ENCODE measurements at places on chromosomes 6 and 20.

DNA sequence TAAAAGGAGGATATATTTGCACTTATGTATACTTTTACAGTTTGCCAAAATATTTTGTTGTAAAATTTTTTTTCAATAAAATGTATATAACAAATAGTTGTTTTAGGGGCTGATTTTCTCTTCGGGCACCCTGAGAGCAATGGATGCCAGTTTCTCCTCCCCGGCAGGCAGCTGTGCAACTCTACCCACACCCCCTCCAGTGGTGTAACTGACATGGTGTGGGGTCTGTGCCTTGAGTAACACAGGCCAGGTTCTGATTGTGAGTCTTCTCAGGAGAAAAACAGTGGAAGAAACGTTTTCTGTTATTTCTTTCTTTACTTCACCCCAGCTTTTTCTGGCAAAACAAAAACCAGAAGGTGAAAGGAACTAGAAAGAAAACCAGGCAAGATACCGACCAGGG is 6.1 kb downstream of the FOXF2 start:
- no peak for DNase-seq

GRCh38 chr20:53050338-53050737 is 78.2 kb downstream of the TSHZ2 start:
- no peak for DNase-seq

DNA sequence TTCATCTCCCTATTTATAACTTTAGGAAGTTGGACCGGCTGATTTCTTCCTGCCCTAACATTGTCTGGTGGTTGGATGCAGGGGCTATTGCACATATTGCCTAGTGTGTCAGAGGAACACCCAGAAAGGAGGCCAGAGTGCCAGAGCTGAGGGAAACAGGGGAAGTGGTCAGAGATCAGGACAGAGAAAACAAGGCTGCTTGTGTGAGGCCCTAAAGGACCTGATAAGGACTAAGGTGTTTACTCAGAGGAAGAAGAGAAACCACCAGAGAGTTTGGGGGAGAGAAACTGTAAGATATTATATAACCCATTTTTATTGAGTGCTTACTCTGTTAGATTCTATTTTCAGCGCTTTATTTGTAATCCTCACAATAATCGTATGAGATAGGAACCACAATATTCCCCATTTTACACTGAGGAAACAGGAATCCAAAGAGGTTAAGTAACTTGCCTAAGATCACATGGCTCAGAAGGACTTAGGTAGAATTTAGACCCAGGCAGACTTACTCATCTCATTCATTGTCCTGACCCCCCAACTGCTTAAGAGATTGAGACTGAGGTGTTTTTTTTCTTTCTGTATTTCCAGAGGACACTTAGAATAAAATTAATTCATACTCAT is 54.0 kb upstream of the REV3L start:
- DNase-seq: no peak

DNA sequence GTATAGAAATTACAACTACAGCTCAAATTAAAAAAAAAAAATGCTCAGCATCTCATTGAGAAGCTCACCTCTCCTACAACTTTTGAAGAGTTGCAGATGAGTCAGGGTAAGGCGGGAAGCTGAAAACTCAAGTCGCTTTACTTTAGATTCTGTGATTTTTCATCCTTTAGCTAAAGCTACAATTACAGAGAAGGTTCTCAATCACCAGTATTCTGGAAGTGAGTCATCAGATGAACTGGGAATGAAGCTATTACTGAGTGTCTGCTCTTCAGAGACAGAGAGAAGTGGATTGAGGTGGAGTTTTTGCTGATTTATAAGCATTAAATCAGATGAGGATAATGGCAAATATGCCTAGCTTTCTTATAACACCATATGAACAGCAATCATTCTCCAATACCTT is 91.9 kb downstream of the TFAP2A start:
- no peak for DNase-seq

DNA sequence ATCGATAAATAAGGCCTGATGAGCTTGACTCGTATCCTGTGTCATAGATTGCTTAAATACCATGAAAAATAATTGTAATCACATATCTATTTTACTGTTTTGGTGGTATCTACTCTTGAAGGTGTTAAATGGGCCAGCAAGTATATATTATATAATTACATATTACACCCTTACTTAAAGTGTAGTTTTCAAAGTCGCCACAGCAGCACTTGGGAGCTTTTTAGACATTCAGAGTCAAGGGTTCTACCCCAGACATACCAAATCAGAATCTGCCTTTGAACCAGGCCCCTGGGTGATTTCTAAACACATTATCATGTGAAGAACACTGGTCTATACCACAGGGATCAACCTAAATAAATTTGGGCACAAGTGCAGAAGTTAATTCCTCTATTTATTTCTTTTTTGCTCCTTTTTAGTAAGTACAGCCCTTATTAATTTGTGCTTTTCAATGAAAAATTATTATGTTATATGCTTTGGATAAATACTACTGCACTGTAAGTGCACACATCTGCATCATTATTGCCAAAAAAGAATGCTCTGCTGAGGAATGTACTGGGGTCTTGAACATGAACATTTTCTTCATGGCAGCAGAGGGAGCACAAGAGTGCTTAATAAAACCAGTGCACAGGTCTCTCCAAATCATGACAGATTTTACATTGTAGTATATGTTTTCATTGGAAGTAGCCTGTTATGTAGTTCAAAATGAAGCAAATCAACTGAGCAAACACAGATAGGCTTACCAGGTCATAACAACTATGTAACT is 3.1 kb upstream of the ATXN1 start:
- no peak for DNase-seq

GRCh38 chr6:90197854-90198496 is 98.7 kb downstream of the BACH2 start:
- DNase-seq: peak; percentile 8

- DNase-seq: no peak
These were observed 80.3 kb upstream of the CNKSR3 start for GRCh38 chr6:154590756-154591155.

DNA sequence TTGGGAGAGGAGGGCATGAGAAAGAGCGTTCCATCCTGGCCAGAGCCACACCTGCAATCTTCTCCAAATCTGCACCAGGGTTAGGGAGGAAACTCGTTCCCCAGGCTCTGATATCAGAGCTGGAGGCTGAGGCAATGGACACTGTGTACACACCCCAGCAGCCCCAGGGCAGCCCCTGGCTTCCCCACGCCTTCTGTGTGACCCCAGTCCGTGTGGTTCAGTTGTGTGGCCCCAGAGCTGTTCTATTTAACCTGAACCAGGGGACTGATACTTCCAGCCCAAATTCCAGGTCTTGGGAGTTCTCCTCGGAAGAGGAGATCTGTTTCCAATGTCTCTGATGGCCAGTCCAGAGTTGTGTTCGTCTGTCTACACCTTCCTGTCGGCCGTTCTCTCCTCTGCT is 242.6 kb upstream of the EXOC2 start:
- no peak for DNase-seq

GRCh38 chr6:91691449-91691848 is 1104.6 kb upstream of the MAP3K7 start:
- no peak for DNase-seq

DNA sequence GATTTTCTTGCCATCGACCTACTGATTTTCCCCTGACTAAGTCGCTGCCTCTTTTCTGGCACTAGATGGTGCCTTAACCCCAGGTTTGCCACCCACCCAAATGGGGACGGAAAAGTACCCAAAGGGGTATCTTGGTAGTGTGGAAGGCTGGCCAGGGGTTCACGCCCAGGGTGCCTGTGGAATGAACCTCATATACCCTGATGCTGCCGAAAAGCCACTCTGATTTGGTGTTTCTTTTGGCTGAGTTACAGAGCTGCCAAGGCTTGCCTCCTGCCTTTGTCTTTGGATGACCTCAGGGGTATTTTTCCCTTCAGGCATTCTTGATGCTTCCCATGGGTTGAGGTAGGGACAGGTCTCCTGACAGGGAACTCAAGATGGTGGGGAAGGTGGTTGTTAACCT is 78.1 kb downstream of the MAP3K7 start:
- DNase-seq: no peak

- no peak for DNase-seq
These were observed 354.1 kb upstream of the CDH4 start for GRCh38 chr20:60897976-60898375.

DNA sequence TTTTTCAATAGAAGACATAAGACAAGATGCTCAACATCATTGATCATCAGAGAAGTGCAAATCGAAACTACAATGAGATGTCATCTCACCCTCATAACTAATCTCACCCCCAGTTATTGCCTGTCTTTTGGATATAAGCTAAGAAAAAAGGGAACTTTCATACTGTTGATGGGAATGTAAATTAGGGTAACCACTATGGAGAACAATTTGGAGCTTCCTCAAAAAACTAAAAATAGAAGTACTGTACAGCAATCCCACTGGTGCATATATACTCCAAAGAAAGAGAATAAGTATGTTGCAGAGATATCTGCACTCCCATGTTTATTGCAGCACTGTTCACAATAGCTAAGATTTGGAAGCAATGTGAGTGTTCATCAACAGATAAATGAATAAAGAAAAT is 26.4 kb upstream of the PHF3 start:
- DNase-seq: no peak

DNA sequence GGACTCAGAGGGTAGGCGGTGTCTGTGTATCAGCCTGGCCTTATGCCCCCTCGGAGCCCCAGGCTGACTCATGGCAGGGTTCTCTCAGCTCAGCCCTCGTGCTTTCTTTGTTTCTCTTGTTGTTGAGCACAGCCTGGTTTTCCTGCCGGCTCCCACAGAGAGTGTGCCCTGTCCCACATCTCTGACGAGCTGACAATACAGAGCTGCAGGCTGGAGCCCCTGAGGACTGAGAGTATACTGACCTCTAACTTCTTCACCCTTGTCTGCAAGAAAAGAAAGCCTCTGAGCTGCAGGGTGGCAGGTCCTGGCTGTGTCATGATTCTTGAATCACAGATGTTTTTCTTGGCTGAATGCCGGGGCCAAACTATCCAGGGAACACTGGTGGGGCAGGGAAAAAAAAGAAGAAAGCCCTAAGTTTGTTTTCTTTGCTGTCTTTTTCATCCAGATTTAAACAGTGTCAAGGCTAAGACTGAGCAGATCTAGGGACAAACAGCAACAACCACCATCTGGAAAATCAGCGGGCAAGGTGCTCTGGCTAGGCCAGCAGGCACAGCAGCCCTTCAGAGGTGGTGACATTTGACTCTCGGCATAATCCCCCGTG is 63.3 kb upstream of the ZNF133 start:
- DNase-seq: peak; percentile 21

- DNase-seq: no peak
These were observed 242.2 kb downstream of the HIVEP2 start for GRCh38 chr6:142702501-142703460.

DNA sequence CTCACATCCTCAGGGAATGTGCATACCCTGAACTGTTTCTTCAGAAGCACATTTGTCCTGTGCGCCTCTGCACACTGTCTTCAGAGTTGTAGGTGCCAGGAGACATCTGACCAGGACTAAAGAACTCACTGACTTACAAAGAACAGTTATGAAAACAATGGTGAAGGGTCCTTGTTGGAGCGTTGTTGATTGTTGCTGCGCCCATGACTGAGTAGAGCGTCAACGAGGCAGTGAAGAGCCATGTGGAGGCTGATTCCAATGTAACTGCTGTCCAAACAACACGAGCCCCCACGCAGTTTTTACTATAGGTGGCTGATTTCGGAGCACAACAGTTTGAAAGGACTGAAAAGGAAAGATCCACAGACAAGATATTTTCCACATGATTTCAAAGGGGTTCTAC is 380.3 kb downstream of the CDH26 start:
- no peak for DNase-seq

GRCh38 chr6:28353356-28353755 is 3.6 kb downstream of the ZKSCAN3 start:
- DNase-seq: no peak

GRCh38 chr6:151326116-151326825 is 65.1 kb downstream of the ZBTB2 start:
- no peak for DNase-seq

- no peak for DNase-seq
These were observed 461.9 kb downstream of the GJA1 start for GRCh38 chr6:121897337-121897760.

DNA sequence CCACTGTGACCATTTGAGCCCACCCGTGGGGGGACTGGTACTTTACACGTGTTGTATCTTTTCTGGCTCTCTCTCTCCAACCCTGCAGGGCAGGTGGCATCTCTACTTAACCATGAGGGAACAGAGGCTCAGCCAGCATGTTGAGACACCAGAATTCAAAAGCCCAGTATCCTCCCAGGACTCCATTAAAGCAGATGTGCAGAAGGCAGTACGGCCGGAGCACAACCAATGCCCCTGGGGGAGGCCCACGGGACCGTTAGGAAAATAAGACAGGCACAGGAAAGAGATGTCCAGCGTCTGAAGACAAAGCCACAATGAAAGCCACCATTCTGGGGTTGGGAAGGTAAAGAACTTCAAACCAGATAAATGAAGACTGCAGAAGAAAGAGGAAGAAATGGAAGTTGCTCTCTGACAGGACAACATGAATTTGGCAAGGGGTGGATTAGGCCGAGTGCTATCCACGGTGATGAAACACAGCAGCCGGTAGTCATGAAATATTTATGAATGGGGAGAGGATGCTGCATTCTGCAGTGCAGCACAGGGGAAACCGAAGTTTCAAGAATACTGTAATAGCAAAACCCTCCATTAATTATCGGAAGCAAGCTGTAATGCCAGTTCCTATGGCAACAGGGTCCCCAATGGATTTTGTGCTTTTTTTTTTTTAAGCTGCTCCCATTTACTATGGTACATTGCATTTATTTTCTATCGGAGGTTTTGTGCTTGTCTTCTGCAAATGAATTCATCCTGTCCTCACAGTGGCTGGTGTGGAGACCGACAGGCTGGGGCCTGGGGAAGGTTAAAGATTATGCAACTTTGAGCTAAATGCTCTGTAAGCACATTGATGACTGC is 179.4 kb downstream of the NRN1 start:
- no peak for DNase-seq

DNA sequence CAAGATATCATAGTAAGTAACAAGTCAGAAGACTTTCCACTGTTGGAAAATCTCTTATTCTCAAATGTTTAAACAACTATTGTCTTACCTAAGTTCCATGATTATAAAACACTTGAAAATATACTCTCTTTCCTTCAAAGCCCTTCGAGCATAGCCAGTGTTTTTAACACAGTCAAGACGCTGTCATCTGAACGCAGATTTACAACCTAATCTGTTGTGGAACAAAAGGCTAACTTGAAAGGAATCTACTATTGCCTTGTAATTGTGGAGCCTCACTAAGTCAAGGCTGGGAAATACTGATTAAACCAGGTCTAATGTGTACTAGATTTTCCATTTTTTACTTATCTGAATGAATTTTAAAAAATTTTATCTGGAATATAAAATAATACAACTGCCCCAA is 205.8 kb downstream of the TRDN start:
- no peak for DNase-seq

- DNase-seq: no peak
These were observed 116.5 kb upstream of the LAMP5 start for GRCh38 chr20:9397928-9398327.

GRCh38 chr6:35321091-35321490 is 21.3 kb upstream of the PPARD start:
- DNase-seq: no peak

GRCh38 chr6:117810269-117810668 is 96.8 kb upstream of the SLC35F1 start:
- no peak for DNase-seq

GRCh38 chr6:121333196-121333595 is 1.1 kb downstream of the TBC1D32 start:
- DNase-seq: no peak
